GM12878 (cell line): ENCODE measurements at places on chromosomes 4 and X. TPM values are rescaled to one million over a fixed set of nuclear protein-coding genes. Genes with fewer than 3 reads are reported as not detected.

The SLC6A14 gene
- polyA plus RNA-seq: not detected in 2 replicates

The CT55 gene
- not detected in 2 replicates for polyA plus RNA-seq

The L1CAM gene
- 0.05 TPM in 1 of 2 replicates, not detected in the other for polyA plus RNA-seq

The KIT gene
- not detected in 2 replicates for polyA plus RNA-seq

The FRAS1 gene
- 0.08 and 0.09 TPM in 2 replicates for polyA plus RNA-seq
